Heart left ventricle (tissue), 16 donors: ENCODE measurements at places on chromosomes 1 and 21. TPM values are rescaled to one million over a fixed set of nuclear protein-coding genes. Genes with fewer than 3 reads are reported as not detected.

- no peak for DNase-seq
Measured at GRCh38 chr21:25240974-25241373, 366.3 kb downstream of the MRPL39 start.

DNA sequence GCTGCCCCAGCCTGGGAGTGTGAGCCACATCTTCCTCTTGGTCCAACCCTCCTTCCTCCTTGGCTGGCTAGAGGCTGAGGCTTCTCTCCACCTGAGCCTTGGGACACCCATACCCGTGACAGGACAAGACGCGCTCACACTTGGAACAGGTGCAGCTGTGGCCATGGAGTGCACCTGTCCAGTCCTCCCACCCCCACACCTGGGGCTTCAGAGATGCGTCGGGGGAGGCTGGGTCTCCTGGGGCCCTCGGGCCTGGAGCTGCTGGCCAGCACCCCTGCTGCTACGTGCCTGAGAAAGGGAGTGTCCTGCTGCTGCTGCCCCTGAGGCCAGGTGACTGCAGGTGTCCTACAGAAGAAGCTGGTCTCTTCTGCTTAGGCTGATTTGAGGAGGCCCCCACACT, 37.0 kb upstream of the TMEM52 start:
- no peak for DNase-seq

DNA sequence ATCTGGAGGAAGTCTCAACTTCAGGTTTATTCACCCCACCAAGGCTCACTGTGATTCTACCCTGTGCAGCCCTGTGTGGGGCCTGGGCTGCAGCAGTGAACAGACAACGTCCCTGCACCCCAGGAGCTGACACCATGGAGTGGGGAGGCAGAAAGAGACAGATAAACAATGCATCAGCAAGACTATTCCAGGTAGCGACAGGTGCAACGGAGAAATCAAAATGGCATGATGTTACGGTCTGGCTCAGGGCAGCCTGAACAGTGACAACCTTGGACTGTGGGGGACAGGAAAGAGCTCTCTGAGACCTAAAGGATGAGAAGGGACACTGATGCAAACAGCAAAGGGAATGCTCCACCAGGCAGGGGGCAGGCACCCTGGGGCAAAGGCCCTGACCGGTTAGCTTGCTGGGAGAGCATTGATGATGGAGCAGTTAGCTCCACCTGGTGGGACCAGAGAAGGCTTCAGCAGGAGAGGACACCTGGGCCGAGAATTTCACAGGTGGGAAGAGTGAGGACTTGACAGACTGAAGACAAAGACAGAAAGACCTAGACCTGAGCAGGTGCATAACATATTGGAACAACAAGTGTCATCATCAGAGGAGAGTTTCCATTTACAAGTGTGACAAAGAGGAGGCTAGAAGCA, 589.9 kb downstream of the MATN1 start:
- DNase-seq, result no peak

Gene NPHS2
- not detected for total RNA-seq

Gene KPRP
- total RNA-seq, result not detected
